Activated naive CD4-positive, alpha-beta T cell (primary cell): ENCODE measurements at places on chromosomes 2 and 18.

DNA sequence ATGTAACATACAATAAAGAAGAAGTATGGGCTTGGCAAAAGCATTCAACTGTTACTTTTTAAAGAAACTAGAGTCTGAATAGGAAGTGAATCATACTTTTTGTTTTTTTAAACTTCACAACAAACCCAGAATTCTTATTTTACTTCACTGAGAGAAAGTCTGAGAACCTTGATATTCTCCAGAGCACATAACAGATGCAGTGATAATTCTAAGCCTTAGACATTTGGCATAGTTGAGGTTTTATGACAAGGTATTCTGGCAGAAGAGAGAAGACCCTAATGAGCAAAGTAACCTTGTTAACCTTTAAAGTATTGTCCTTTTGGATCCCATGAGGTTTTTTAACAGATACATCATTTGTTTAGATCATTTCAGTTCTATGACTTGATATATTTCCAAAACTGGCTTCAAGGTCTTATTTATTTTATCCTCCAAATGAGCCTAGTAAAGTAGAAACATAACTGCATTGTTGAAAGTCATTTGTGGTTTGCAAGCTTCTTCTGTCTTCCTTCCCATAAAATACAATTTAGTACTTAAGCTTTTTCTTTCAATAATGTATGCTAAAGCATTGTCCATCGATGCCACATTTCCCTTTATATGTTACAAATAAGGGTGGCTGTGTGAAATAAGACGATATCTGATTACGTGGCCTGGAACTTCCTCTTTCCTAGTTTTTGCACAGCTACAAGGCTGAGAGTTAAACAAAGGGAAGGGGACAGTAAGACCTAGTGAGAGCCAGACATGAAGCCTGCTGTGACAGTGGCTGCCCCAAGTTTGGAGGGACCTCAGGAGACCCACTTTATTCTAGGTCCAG, 86.1 kb upstream of the ITPRID2 start:
- DNase-seq = no peak

DNA sequence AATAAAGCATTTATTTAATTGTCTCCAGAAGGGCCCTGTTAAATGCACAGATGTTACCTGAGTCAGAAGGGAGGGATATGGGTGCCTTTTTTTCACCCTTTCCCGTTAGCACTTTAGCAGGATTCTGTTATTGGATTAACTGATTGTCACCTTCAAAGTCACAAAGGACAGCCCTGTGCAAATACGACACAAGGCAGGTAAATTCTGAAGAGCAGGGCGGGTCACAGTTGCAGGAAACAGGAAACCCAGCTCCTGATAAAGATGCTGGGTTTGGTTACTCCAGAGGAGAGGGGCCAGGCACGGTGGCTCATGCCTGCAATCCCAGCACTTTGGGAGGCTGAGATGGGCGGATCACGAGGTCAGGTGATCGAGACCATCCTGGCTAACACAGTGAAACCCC, 11.4 kb upstream of the PKDCC start:
- no peak for DNase-seq

GRCh38 chr2:143481733-143482132, 352.5 kb downstream of the ARHGAP15 start:
- DNase-seq = no peak

DNA sequence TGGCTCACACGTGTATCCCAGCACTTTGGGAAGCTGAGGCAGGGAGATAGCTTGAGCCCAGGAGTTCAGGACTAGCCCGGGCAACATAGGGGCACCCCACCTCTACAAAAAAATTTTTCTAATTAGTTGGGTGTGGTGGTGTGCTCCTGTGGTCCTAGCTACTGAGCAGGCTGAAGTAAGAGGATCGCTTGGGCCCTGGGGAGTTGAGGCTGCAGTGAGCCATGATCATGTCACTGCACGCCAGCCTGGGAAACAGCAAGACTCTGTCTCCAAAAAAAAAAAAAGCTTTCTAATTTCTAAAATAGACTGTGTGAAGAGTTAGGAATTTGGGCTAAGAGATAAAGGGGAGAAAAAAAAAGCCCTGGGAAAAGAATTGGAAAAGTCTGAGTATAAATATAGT, 51.9 kb upstream of the NAB1 start:
- no peak for DNase-seq

- no peak for DNase-seq
Observed at GRCh38 chr2:18455236-18455862, 105.1 kb downstream of the RDH14 start.
